ENCODE measurements at places on chromosomes 1 and 21.
A peak's percentile ranks its signal among the peaks of the same experiment; 100 is the strongest.

DNA sequence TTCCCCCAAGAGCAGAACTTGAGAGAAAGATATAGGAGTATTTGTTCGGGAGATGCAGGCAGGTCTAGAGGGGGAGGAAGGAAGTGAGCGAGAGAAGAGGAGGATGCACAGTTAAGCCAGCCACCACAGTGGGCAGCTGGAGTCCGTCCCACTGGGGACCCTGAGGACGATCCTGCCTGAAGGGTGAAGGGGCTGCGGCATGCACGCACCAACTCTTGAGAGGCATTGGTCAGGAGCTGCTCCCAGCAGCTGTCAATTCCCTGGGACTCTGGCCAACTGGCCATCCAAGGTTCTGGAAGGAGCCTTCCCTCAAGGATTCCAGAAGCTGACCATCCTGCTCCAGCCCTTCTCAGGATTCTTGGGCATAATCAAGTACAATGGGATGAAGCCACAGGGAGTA, 246.9 kb downstream of the MATN1 start:
- no peak for DNase-seq

DNA sequence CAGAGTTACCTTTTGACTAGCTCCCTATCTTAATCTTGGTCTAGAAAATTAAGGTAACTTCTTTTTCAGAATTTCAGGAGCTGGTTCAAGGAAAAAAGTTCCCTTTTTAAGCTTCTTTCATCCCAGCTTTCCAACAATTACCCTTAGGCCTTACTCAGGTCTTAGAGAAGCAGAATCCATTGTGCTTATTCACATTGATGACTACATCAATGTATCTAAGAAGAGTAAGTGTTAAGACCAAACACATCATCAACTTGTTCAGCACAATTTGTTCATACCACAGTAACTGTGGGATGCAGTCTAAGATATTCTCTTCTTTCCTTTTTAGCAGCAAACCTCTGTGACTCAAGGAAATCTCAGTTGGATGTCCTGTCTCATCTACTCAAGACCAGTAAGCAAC, 4.1 kb downstream of the MRPL9 start:
- no peak for DNase-seq

GRCh38 chr1:86542631-86543030, 4.2 kb upstream of the CLCA4 start:
- DNase-seq = peak; percentile 71

GRCh38 chr1:53542551-53542950, 83.4 kb downstream of the DMRTB1 start:
- no peak for DNase-seq

- no peak for DNase-seq
Observed at GRCh38 chr1:235652364-235652763, 2.8 kb upstream of the GNG4 start.

- DNase-seq = no peak
Observed at GRCh38 chr1:54738244-54738643, 22.6 kb downstream of the TTC4 start.

DNA sequence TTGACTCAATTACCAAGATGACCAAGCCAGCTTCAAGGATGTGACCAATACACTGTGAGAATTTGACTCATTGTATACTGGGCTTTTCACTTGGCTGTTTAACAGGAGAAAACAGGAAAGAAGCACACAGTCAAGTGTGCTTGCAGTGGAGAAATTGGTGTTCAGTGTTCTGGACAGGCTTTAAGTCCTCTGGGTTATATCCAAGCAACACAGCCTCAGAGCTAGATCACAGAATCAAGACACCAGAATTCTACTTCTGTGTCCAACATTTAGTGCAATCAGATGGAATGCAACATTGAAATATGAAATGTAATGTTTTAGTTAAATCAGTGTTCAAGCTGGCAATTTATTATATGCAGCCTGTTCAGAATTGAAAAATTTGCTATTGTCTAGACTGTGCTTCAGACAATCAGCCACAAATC, 694.4 kb downstream of the LTN1 start:
- DNase-seq = no peak

GRCh38 chr1:186564582-186564981, 103.7 kb upstream of the PDC start:
- DNase-seq = no peak

DNA sequence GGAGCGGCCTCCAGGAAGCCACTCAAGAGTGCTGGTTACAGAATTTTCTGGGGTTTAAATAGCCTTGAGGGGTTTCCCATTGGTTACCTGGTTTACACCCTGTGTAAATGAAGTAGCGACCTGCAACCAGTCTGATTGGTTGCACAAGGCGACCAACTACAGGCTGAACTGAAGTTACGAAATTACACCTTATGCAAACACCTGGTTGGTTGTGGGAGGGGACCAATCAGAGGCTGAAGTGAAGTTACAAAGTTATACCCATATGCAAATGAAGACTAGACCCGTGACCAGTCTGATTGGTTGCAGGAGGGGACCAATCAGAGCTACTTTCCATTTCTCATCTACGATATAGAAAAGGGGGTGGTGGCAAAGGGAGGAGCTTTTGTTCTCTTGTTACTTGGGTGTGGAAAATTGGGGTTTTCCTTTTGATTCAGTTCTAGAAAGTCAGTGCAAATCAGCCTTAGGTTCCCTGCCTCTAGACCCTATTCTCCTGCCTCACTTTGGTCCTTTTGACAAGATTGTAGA, 22.2 kb upstream of the C1orf174 start:
- no peak for DNase-seq

- DNase-seq = no peak
Observed at GRCh38 chr1:3940754-3941345, 40.8 kb upstream of the C1orf174 start.

GRCh38 chr21:45124596-45124995, 50.2 kb downstream of the ADARB1 start:
- no peak for DNase-seq

DNA sequence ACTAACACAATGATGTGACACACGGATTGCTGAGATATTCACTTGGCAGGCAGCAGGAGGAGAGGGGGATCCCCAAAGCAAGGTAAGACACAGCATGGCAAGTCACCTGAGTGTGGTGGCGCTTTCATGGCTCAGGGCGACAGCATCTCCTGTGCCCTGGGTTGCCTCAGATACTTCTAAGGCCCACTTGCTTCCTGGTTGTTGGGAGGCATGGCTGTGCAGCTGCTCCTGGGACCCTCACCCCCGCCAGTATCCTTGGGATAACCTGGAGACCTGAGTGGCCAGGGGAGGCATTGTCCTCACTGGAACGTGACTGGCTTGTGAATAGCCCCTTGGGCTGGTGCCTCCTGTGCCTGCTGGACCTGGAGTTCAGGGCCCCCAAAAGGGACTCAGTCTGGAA, 69.8 kb downstream of the STUM start:
- no peak for DNase-seq

- DNase-seq = no peak
Observed at GRCh38 chr1:100296140-100296539, 30.1 kb downstream of the RTCA start.

- no peak for DNase-seq
Observed at GRCh38 chr1:21655259-21655658, 13.9 kb downstream of the RAP1GAP start.

- DNase-seq = no peak
Observed at GRCh38 chr1:21334214-21335087, 44.2 kb upstream of the ECE1 start.

GRCh38 chr1:112743174-112744008, 28.3 kb upstream of the PPM1J start:
- no peak for DNase-seq

- DNase-seq = peak; percentile 19
Observed at GRCh38 chr1:16082283-16083038, 9.0 kb upstream of the FAM131C start.

DNA sequence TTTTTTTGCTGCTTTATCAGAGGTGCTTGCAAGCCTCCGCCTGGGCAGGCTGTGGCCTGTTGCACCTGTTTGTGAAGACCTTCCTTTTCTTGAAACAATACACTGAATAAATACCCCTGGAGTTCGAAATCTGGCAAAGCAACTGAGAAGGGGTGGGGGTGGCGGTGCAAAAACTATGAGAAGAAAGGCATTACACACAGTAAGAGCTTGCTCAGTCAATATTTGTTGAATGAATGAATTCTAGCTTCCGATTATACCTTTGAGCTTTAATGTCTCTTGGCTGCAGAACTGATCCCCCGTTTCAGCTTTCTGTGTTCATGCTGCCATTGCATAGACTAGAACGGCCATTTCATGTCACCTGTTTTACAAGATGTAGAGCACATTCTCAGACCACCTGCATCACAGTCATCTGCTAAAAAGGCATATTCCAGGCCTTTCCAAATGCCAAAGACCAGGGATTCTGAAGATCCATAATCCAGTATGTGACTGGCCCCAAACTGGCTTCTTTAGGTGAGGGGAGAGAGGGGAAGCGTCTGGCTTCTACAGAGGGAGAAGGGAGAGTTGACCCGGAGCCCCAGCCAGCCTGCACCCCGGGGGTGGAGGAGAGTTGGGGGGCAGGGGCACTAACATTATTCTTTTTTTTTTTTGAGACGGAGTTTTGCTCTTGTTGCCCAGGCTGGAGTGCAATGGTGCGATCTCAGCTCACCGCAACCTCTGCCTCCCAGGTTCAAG, 111.5 kb downstream of the ETS2 start:
- DNase-seq = no peak

DNA sequence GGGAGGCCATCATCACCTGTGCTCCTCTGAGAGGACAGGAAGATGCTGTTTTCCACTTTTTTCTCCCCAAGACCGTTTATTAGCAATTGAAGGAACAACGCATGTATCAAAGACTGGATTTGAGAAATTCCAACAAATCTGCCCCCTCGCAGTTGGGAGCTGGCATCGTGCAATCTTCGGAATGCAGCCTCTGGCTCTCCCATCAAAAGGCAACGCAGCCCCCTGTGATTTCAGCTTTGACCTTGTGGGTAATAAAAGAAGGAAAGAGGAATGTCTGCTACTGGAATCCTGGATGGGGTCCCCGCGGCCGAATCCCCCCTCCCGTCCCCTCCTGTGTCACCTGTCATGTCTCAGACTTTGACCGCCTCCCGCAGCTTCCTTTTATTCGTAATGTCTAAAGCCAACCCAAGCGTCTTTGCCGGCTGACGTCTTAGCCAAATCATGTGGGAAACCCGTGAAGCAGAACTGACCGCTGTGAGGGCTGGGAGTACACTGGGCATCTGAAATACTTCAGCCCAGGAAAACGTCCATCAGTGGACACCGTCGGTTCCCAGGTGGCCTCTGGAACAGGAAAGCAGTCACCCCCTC, 101.5 kb downstream of the WDR4 start:
- peak; percentile 56 for DNase-seq

DNA sequence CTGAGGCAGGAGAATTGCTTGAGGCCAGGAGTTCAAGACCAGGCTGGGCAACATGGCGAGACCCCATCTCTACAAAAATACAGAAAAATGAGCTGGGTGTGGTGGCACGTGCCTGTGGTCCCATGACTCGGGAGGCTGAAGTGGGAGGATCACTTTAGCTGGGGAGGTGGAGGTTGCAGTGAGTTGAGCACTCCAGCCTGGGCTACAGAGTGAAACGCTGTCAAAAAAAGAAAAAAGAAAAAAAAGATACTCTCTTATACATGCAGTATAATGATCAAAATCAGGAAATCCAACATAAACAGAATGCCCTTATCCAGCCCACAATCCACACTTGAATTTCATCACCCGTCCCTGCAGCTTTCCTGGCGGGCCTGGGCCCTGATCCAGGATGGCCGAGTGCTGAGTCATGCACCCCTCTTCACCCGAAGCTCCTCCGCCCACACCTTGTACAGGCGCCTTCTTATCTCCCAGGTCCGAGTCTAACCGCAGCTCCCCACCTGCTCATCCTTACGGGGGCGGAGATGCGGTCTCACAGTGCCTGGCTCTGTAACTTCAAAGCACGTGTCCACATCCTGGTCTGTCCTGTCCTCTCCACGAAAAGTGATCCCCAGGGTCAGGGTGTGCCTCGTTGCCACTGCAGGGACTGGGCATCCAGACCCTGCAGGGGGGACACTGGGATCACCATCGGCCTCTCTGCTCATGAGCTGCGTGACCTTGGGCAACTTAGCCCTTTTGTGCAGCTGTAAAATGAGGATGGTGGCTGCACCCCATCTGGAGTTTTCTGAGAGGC, 120.2 kb upstream of the SLC45A1 start:
- DNase-seq = peak; percentile 95

GRCh38 chr21:20106368-20106767, 891.8 kb upstream of the NCAM2 start:
- DNase-seq = no peak

- DNase-seq = peak; percentile 49
Observed at GRCh38 chr1:180863158-180863775, 49.4 kb upstream of the KIAA1614 start.

DNA sequence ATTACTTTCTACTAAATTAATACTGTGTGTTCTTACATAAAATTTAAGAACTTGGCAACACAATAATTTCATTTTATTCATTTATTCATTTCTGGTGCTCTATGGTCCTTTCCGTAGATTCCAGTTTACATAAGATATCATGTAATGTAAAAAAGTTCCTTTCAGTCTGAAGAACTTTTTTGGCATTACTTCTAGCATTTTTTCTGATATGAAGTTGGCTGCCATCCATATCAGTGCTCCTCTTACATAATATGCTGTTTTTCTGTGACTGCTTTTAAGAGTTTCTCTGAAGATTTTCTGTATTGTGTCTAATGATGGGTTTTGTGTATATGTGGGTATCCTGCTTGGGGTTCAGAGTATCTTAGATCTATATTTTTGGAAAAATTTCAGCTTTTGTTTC, 34.8 kb downstream of the LIN9 start:
- DNase-seq = no peak

DNA sequence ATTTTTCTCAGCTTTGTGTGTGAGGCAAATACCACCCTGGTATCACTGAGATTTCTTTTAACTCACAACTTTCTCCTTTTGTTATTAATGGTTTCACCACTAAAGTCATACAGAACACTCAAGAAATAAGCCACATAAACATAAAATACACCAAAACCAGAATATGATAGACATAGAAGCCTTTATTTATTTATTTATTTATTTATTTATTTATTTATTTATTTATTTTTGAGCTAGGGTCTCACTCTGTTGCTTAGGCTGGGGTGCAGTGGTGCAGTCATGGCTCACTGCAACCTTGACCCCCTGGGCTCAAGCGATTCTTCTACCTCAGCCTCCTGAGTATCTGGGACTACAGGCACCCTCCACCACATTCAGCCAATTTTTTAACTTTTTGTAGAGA, 12.5 kb downstream of the KRTAP8-1 start:
- no peak for DNase-seq
